DMS79 (cell line): ENCODE measurements at places on chromosomes 12 and 14.
A peak's percentile ranks its signal among the peaks of the same experiment; 100 is the strongest.

- DNase-seq, result no peak
Observed at GRCh38 chr12:20210621-20211215, 157.6 kb upstream of the PDE3A start.

DNA sequence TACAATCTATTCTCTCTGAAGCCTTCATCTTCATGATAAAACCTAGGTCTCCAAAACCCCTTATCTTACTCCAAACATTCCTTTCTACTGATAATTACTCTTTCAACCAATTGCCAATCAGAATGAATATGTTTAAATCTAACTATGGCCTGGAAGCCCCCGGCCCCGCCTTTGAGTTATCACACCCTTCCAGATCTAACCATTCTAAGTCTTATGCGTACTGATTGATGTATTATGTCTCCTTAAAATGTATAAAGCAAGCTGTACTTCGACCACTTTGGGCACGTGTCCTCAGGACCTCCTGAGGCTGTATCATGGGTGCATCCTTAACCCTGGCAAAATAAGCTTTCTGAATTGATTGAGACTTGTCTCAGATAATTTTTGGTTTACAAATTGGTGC, 14.4 kb downstream of the PABPN1 start:
- no peak for DNase-seq

- no peak for DNase-seq
Observed at GRCh38 chr12:75722714-75723200, 211.3 kb upstream of the KRR1 start.

GRCh38 chr12:72540811-72541210, 268.6 kb downstream of the TRHDE start:
- DNase-seq, result no peak

GRCh38 chr12:104477510-104478390, 21.0 kb downstream of the CHST11 start:
- no peak for DNase-seq

GRCh38 chr14:36069535-36069900, 107.0 kb downstream of the PTCSC3 start:
- peak; percentile 96 for DNase-seq

- DNase-seq, result no peak
Observed at GRCh38 chr12:88805692-88806091, 225.4 kb upstream of the KITLG start.

DNA sequence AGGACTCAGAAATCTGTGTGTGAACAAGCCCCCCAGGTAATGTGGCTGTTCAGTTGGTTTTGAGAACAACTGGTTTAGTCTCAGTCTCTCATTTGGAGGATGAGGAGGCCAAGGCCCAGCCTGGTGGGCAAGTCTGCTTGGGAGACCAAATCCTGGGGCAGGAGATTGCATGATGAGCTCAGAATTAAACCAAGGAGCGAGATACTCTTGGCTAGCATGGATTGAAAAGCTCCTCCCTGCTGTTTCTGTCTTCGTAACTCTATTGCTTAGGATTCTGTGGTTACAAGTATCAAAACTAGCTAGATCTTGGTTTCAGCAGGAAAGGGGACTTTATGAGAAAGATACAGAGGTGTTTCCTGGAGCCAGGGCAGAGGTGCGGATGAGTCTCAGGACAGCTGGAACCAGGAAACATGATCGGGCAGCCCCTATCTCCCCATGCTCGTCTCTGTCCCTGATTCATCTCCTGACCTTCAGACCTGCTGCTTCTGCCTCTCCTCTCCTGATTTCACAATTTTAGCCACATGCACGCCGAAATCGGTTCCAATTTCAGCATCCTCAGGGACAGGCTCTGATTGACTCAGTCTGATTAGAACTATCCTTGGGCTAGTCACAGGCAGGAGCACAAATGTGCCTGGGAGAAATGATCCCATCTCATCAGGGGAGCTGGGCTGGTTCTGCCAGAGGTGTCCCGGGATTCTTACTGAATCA, 40.2 kb upstream of the RIN3 start:
- no peak for DNase-seq

DNA sequence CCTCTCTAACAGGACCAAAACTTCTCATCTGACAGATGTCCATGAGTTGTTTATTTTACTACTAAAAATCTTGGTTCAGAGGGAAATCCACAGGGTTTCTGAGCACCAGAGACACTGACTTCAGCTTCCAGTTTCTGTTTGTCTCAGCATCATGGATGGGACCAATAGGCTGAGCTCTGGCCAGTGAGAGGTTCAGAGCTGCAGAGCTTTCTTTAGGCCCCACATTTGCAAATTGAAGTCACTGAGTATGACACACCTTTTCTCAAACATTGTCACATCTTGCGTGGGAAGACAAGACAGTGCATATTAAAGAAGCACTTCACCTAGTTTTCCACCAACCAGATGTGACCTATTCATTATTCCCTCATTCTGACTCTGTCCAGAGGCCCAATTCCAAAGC, 45.2 kb downstream of the RDH12 start:
- DNase-seq, result no peak

DNA sequence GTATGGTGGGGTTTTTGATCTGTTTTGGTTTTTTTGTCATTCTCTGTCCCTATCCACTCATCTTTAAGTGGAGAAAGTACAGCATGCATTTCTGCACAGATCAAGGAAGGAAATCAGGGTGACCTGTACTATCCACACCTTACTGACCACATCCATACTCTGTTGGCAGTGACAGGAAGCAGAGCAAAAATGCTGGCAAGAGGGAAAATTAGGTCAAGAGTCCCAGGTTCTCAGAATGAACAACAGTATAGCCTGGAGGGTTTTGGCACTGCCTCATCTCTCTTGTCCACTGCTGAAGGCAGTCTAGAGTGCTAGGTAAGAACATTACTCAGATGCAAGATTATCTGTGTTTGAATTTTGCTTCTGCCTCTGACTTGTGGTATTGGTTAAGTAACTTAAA, 70.7 kb downstream of the TAOK3 start:
- no peak for DNase-seq

DNA sequence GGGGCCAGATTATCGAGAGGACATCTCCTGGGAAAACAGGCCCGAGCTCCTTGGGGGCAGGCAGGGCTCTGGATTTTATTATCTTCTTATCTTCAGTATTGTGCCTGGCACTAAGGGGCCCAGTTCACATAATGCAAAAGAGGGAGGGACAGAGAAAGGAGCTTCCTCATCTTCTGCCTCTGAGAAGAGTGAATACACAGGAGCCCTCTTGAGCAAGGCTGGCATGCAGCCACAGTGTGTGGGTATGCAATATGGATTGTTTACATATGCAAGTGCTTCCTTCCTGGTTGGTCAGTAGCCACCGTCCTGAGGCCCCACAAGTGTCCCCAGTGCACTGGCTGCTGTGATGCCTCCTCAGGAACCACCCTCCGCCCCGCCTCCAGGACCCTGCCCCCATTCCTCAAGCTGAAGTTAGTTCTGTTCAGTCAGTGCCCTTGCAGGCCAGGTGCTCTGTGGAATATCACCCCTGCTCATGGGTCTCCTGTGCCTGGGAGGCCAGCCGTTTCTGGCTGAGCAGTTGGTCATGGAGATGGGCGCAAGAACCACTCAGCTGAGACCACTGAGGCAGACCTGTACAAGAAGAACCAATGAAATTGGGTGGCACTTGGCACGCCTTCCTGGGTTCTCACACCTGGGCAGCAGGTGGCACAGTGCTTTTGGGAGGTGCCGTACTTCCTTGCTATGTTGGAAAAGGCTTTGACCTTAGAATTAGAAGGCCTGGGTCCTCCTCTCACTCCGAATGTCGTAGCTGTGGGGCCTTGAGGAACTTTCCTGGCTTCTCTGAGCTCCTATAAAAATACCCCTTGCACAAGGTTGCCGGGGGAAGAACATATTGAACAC, 35.1 kb upstream of the ACTN1 start:
- DNase-seq, result peak; percentile 57

DNA sequence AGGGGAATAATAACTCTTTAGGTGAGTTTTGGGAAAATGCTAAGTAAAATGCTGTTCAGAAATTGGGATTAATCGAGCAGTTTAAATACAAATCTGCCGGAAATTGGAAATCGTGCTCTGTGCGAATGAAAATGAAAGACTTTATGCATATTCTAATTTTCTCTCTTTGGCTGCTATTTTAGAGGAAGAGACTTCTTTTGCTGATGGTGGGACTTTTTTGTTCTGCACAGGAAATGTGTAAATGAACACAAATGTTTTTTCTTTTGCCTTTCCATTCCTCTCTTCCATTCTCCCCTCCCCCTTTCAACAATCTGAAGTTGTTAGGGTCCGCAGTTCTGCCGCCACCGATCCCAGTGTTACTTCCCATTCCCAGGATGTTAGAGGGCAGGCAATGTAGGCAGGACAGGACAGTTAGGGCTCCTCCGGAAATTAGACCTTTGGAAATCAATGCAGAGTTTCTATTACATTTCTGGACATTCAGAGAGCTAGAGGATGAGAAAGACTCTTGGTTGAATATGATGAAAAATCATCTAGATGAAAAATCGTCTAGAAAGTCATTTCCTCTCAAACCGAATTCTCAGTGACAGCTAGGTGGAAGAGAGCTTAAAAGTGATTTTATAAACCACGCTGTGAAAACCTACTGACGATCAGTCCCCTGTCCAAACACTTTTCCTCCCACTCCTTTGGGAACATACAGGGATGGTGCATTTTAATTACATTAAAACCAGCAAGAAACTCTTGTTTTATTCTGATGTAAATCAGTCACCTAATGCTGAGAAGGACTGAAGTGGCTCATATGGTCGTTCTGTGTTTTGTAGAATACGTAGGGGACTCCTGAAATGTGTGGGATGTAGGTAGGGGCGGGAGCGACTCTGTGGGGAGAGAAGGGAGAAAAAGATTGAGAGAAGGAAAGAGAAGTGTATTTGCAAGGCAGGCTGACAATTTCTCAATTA, 17.8 kb downstream of the FOXG1 start:
- no peak for DNase-seq

DNA sequence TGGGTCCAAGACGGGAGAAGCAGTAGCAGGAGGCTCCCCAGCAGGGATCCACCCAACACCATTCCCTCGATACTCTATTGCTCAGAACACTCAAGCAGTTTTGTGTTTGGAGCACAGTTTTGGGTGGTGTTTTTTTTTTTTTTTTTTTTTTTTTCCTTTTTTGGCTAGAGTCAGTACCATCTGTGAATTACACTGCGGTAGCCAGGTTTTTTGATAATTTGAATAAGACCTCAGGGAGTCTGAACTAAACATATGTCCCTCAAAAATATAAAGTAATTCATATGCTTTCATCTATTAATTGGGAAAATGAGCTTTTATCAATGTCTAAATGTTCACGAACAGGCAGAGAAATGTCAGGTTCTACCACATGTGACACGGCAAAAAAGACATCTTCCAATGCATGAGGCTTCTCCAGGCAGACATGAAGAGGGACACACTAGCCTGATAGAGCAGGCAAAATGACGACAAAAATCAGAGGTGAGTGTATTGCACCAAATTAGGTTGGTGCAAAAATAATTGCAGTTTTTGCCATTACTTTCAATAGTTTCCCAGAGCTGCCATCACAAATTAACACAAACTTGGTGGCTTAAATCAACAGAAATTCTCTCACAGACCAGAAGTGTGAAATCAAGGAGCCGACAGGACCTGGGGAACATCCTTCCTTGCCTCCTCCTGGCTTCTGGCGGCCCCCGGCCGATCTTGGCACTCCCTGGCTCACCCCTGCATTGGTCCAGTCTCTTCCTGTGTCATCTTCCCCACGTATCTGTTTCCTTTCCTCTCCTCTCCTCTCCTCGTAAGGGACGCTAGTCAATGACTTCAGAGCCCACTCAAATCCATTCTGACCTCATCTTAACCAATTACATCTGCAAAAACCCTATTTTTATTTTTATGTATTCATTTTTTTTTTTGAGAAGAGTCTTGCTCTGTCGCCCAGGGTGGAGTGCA, 33.9 kb downstream of the FOXN3 start:
- no peak for DNase-seq

- no peak for DNase-seq
Observed at GRCh38 chr14:101594511-101595148, 33.3 kb downstream of the DIO3 start.

GRCh38 chr14:36717363-36717762, 55.7 kb downstream of the PAX9 start:
- DNase-seq, result no peak

GRCh38 chr12:7485095-7485494, 18.5 kb downstream of the CD163 start:
- DNase-seq, result no peak

GRCh38 chr12:84551373-84551772, 361.2 kb downstream of the SLC6A15 start:
- no peak for DNase-seq
